ENCODE measurements at places on chromosomes 1 and 21. TPM values are rescaled to one million over a fixed set of nuclear protein-coding genes. Genes with fewer than 3 reads are reported as not detected.

DNA sequence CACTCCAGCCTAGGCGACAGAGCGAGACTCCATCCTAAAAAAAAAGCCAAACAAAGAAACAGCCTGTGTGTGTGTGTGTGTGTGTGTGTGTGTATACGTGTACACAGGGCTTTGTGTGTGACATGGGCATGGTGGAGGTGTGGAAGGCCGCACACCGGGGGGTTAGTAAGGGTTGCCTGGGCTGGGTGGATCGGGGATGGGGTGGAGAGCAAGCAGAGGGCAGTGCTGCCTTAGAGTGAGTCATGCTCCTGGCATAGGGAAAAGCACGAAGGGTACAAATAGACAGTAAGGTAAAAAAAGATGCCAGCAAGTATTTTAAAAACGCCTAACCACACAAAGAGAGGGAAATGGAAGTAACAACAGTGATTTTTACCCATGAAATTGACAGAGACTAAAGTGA lies 6.2 kb downstream of the PRMT2 start:
- DNase-seq: no peak

- no peak for DNase-seq
Measured at GRCh38 chr1:209552406-209553264, 30.9 kb upstream of the CAMK1G start.

Gene KRTAP21-2
- not detected for total RNA-seq

- DNase-seq: peak; percentile 86
Measured at GRCh38 chr1:52237430-52237829, 95.5 kb downstream of the ZFYVE9 start.

GRCh38 chr1:151145304-151146071 lies 943 bp downstream of the SEMA6C start:
- DNase-seq: no peak

Gene LCE3E
- not detected for total RNA-seq

GRCh38 chr1:228343191-228343661 lies 63.4 kb downstream of the TRIM11 start:
- no peak for DNase-seq

- DNase-seq: no peak
Measured at GRCh38 chr1:2046174-2046917, 3.9 kb upstream of the PRKCZ start.

Gene F3
- 102 TPM for total RNA-seq

DNA sequence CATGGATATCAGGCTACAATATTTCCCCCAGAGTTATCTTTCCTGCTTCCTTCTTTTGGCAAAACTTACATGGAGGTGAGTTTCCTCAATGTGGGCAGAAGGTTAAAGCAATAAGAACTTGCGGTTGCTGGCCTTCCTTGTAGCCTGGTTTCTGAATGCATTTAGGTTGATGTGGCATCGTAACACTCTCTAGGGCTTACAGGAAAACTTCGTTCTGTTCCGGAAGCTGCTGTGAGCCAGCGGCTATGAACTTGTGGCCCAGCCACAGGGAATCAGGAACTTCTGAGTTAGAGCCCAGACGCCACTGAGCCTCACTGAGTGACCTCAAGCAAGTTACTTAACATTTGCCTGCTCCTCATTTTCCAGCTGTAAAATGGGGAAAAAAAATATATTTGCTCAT lies 623.4 kb upstream of the ADAMTS5 start:
- DNase-seq: no peak

DNA sequence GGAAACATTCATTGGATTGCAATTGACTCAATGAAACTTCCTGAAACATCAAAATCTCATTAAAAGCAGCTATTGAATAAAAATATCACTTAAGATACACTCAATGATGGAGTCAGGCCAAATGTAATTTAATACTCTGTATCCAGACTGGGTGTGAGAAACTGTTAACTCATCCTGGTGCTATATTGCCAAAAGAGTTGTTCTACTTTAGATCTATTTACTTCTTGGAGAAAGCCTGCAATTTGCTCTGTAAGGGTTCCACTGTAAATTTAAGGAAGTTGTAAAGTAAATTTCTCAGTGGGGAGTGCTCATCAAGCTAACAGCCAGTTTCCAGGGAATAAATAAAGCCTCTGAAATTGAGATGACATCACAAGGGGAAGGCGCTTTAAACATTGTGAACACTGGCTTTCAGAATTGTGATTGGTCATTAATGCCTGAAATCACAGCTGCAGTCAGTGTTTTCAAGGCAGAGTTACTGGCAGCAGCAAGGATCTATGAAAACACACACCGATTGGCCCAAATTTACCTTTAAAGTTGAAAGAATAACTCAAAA lies 91.4 kb downstream of the OLFM3 start:
- no peak for DNase-seq

GRCh38 chr1:4053774-4054173 lies 153.7 kb upstream of the C1orf174 start:
- DNase-seq: no peak

Gene PLCH2
- 0.28 TPM for total RNA-seq
